ENCODE measurements at places on chromosomes 16 and 17.

DNA sequence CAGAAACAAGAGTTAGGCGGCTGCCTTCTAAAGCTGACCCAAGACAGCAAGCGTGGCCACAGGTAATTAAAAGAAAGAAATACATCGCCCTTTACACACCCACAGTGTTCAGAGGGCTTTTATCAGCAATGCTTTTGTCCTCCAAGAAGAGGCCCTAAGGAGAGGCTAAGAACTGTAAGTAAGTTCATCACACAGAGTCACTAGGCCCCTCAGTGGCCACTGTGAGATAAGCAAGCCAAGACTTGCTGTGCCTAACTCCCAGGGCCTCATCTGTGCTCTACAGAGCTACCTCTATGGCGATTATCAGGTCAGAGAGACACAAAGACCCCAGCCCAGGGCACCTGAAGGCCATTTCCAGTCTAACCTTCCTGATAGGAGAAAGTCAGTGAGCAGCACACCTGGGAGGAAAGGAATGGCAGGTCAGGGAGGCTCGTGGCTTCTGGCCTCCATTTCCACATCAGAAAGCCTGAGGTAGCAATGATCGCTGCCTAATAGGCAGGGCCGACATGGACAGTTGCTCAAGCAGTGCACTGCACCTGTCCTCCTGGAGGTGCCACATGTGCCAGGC, 545.2 kb upstream of the CDH11 start:
- DNase-seq, result no peak

GRCh38 chr17:35052241-35052610, 11.3 kb downstream of the RFFL start:
- DNase-seq, result no peak

DNA sequence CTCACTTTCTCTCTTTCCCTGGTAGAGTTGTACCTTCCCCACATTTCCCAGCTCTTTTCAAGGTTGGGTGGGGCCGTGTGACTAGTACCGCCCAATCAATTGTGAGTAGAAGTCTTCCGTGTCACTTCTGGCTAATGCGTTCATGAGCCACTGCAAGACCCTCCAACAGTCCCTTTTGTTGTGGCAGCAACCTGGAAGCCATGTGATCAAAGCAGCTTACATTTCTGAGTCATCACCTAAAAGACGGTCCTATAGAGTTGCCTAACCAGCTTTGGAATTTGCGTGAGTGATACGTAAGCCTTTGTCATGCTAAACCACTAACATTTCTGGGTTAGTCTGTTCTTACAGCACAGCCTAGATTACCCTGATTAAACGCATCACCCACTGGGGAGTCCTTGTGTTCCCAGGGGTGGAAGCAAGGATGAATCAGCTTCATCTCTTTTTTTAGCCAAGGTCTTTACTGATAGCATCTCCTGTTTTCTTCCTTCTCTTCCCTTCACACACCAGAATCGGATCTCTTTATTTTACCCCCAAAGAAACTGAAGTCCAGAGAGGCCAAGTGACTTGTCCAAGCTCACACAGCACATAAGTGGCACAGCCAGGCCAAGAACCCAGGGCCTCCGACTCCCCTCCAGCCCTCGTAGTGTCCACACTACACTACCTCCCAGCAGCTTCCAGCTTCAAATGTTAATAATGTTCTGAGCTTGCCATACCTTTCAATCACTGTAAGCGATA, 366.3 kb upstream of the XYLT1 start:
- DNase-seq, result no peak

DNA sequence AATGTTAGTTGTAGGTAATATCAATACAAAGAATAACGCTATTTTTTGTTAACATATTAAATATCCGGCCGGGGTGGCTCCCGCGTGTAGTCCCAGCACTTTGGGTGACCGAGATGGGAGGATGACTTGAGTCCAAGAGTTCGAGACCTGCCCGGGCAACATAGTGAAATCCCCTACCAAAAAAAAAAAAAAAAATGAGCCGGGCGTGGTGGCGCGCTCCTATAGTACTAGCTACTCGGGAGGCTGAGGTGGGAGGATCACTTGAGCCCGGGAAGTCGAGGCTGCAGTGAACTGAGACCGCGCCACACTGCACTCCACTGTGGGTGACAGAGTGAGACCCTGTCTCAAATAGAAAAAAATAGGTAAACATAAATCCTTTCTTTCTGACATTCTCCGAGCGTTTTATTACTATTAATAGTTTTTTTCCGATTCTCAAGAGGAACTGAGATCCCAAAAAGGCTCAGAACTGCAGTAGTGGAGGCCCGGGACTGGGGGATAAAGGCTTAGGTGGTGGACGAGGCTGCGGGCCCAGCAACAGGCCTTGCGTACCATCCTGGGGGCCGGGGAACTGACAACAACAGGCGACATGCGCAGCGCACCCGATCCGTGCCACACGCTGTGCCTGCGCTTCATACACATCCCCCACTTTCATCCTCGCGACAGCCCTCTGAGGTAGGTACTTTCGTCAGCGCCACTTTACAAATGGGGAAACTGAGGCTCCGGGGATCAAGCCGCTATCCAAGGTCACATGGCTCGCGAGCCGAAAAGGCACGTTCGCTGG, 919 bp downstream of the N4BP1 start:
- DNase-seq, result peak; percentile 41

DNA sequence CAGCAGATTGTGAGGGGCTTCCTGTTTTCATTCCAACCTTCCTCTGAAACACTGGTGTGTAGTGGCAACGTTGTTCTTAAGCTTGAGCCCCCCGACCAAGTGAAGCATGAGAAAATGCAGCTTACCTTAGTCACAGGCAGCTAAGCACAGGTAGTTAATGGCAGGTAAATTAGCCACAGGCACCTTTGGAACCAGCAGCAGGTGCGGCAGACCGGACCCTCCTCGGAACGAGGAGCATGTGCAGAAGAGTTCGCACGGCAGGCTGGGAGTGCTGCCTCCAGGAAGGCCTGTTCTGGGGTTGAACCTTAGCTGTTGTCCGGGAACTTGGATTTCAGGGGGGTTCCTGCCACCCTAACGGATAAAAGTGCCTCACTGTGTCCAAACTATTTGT, 7.2 kb upstream of the IRF8 start:
- no peak for DNase-seq

DNA sequence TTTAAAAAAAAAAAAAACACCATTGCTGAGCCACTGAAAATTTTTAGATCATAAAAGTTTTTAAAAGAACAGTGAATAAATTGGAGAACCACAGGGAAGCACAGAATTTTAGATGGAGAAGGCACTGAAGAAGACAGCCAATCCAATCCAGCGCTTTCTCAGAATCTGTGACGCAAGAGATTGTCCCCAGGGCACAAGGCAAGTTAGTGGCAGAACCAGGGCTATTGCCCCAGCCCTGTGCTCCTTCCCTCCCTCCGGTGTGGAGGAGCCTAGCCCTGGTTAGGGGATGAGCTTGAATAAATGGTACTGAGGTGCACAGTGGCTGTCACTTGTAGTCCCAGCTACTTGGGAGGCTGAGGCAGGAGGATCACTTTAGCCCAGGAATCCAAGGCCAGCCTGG, 108.3 kb downstream of the ZNF423 start:
- DNase-seq, result no peak

DNA sequence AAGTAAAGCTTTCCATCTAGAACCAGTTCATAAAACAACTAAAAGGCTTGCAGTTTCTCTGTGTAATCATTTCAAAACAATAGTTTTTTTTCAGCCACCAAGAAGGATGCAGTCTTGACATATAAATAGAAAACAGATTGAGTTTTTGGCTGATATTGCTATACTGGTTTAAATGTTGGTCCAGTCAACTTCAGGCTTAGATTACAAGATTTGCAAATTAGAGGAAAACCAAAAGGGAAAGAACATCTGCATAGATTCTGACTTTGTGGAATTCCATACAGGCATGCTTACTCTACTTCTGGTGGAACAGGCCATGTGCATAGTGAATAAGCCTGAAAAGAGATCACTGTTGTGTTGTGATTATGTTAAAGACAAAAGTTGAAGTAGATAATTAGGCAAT, 150.3 kb downstream of the BCAS3 start:
- DNase-seq, result no peak

DNA sequence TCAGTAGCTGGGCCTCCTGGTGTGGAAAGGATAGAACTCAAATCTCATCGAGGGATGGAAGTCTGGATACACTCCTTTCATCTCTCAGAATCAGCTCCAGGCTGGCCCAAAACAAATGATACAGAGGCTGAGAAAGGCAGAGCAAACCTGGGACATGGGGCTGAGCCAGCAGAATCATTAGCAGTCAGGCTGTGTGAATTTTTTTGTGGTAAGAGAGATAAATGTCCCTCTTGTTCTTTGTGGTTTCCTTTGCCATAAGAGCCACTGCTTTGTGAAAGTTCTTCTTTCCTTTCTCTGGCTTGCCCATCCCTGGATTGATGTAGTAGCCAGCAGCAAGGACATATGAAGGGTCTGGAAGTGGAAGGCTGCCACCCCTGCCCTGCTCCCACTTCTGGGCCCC, 146.2 kb downstream of the CDH13 start:
- no peak for DNase-seq

GRCh38 chr16:84724606-84725309, 25.0 kb downstream of the USP10 start:
- DNase-seq, result no peak
